ENCODE measurements at places on chromosomes 6 and 20.

DNA sequence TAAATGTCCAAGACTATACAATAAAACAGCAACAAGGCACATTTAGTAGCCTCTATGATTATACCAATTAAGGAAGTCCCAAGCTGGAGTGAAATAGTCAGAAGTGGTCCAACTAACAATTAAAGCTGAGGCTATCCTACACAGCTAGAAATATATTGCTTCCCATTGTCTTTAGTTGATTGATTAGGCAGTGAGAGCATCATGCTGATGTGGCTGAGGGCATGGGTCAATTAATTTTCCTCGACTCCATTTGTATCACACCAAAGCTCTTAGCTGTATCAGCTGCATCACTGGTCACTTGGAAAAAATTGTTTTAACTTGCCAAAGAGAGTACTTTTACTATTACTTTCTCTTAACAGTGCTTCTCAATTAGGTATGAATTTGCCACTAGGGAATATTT is 328.7 kb upstream of the NT5E start:
- DNase-seq: no peak

GRCh38 chr6:88428068-88428467 is 261.9 kb upstream of the CNR1 start:
- no peak for DNase-seq

- DNase-seq: no peak
Observed at GRCh38 chr6:49142421-49143151, 320.5 kb downstream of the MMUT start.

GRCh38 chr6:20564269-20564668 is 30.0 kb downstream of the CDKAL1 start:
- DNase-seq: peak; percentile 23

DNA sequence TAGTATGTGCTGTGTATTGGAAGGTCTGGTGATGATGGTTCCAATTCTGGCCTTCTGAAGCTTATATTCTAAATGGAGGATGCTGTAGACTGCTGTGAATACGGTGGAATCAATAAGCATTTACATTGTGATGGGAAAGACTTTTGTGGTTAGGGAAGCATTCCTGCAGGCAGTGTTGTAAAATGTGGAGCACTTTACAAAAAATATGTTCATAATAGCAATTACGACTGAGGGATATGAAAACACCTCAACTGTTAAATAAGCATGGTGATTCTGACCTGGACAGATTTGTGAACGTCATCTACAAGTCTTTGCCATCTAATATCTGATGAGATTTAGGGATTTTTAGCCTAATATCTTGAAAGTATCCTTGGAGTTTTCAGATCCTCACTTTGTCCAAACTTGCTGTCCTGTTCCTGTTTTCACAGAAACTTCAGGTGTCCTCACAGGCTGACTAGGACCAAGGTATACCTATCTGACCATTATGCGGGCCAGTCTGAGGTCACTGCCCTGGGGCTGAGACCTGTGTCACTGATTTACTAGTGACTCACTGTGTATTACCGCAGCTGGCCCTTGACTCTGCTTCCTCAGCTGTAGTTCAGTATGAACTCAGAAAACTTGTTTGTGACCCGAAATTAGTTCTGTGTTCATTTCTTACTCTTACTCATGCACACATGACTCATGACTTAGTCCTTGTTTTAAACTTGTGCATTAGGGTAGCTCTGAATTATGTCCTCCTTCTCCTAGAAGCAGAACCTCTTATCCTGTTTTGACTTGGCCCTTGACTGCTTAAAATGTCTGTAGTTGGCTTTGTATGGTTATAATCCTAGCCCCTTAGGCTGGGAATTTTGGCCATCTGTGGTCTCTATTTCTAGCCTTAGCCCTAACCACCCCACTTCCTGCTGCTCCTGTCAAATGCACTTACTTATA is 343.0 kb downstream of the CDKAL1 start:
- DNase-seq: peak; percentile 89

- peak; percentile 71 for DNase-seq
Observed at GRCh38 chr6:142387997-142388815, 86.4 kb downstream of the ADGRG6 start.

DNA sequence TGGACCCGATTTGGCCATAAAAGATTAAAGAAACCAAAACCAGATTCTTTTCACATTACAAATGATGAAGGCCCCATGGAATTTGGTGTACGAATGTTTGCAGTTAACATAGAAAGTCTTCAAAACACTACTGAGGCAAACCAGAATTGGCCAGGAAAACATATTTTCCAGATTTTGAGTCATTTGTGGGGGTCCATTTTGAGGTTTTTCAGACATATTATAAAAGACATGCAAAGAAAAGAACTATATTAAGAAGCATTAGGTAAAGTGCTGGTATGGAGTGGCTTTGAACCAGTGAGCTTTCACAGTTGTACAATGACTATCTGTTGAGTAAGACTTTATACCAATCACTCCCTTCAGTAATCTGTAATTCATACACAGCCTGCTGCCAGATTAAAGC is 168.9 kb upstream of the COL21A1 start:
- peak; percentile 66 for DNase-seq

DNA sequence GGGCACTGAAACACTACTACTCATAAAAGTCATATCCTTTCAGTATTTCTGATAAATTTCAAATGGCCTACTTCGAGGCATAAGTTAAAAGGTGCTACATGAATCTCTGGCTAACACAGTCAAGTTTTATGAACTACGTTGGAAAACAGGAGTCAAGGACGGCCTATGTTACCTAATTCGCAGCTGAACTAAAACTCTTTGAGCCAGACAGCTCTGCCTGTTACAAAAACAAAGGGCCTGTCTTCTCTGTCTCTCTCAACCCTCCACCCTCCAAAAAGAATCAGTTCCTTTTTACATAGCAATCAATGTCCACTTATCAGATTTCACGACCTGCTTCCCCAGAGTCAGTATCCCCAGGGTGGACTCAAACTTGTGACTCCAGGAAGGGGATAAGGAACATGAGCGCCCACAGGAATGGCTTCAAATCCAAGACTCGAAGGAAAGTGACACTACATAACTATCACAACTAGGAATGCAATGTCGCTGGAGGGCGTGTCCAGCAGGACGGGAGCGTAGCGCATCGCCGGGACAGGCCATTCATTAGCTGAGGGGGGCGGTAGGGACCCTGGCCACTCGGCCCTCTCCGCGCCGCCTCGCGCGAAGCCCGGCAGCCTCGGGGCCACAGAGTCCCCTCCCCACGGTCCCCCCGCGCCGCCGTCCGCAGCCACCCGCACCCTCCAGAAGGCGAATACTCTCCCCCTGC is 591 bp downstream of the IBTK start:
- DNase-seq: peak; percentile 53

DNA sequence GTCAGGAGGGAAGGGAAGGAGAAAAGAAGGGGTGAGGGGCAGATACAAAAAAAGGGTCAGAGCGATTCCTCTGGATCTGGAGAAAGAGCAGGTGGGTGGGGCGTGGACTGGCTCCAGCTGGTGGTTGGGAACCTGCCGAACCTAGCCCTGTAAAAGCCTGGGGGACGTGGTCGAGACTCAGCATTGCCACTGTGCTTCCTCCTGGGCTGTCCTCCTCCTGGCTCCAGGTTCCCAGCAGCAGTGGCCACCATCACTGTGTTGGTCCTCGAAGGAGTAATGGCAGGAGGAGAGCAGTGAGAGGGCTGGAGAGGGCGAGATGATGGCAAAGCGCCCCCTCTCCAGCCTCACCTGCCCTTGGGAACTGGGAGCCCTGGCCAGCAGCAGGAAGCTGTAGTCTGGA is 3.5 kb upstream of the RAET1L start:
- no peak for DNase-seq

- DNase-seq: no peak
Observed at GRCh38 chr20:47059536-47059935, 164.9 kb downstream of the EYA2 start.

GRCh38 chr20:48006036-48006833 is 221.0 kb upstream of the SULF2 start:
- DNase-seq: peak; percentile 71

DNA sequence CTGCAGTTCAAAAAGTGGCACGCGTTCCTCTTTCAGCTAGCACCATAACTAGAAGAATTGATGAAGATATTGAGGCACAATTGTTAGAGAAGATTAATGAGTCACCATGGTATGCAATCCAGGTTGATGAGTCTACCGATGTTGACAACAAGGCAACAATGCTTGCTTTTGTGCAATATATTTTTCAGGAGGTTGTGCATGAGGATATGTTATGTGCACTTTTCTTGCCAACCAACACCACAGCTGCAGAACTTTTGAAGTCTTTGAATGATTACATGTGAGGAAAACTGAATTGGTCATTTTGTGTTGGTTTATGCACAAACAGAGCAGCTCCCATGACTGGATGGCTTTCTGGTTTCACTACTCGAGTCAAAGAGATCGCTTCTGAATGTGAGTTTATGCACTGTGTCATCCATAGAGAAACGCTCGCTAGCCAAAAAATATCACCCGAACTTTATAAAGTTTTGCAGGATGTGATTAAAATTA is 129.3 kb upstream of the SLC24A3 start:
- DNase-seq: no peak

DNA sequence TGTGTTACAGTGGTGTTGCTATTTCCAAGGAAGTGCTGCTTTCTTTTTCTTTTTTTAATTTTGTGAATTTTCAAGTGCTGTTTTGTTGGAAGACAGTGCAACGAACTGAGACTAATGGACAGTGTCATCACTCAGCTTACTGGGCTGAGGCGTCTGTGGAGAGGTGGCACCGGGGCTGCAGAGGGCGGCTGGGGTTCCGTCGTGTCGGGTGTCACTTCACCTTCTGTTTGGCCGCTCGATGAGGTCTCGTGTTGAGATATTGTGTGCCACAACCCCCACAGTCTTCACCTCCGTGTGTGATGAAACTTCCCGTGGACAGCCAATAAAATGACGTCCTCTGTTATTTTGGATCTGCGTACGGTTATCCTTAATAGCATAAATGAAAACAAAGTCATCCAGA is 149.4 kb upstream of the SNX9 start:
- DNase-seq: no peak

DNA sequence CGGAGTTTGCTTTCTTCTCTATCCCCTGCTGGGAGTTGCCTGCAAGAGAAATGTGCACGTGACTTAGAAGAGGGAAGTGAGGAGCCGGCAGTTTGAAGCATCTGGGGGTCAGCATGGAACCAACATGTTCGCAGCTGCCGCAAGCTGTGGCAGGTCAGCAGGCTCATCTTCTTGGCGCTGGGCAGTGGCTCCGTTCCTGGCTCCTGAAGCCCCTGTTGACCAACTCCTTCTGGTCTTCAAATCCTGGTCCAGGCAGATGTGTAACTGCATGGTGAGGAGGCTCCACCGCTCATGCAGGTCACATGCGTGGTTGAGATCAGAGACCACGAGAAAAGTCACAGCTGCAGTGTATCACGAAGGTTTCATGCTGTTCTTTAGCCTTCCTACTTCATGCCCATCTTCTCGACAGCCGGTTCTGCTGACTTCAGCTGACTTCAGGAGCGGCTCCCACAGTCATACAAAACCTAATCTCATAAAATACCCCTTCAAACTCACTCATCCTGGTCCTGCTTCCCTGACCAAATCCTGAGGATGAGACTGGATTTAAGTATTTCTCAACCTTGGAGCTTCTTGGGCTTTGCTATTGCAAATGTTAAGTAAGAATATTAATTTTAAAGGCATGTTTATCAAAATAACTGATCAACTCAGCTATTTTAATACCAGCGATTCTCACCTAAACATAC is 44.9 kb upstream of the BCAS1 start:
- DNase-seq: no peak

- no peak for DNase-seq
Observed at GRCh38 chr6:2129182-2129621, 116.2 kb downstream of the GMDS start.

- DNase-seq: no peak
Observed at GRCh38 chr6:161366301-161366923, 92.6 kb upstream of the AGPAT4 start.

DNA sequence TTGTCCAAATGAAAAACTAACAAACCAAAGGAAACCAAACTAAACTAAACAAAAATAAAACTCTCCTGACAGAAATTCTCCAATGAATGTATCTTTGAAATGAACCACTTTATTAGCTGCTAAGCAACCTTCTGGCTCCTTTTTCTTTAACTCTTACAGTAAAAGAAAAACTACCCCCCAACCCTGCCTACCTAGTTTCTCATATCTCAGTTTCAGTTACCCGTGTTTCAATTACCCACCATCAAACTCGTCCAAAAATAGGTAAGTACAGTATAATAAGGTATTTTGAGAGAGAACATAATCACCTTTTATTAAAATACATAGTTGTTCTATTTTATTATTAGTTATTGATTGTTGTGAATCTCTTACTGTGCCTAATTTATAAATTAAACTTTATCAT is 177.4 kb upstream of the THEMIS start:
- no peak for DNase-seq

DNA sequence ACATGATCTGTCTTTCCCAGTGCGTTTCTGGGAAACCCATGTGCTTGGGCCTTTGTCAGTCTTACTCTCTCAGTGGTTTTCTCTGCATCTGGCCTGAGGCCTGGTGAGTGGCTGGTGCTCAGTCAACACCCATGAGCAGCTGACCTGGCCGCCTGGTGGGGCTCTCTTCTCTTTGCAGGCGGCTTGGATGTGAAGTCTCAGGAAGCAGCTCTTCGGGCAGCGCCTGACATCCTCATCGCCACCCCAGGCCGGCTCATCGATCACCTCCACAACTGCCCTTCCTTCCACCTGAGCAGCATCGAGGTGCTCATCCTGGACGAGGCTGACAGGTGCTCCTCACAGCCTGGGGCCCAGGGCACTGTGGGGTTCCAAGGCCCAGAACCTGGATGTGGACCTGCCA is 10.8 kb downstream of the DDX27 start:
- DNase-seq: no peak

GRCh38 chr20:7410150-7410549 is 530.1 kb downstream of the HAO1 start:
- DNase-seq: no peak

GRCh38 chr20:49377326-49377725 is 99.5 kb upstream of the ZNFX1 start:
- DNase-seq: no peak

GRCh38 chr6:90650041-90650940 is 63.4 kb upstream of the MAP3K7 start:
- DNase-seq: no peak

- no peak for DNase-seq
Observed at GRCh38 chr20:17619351-17620093, 49.6 kb downstream of the DSTN start.

DNA sequence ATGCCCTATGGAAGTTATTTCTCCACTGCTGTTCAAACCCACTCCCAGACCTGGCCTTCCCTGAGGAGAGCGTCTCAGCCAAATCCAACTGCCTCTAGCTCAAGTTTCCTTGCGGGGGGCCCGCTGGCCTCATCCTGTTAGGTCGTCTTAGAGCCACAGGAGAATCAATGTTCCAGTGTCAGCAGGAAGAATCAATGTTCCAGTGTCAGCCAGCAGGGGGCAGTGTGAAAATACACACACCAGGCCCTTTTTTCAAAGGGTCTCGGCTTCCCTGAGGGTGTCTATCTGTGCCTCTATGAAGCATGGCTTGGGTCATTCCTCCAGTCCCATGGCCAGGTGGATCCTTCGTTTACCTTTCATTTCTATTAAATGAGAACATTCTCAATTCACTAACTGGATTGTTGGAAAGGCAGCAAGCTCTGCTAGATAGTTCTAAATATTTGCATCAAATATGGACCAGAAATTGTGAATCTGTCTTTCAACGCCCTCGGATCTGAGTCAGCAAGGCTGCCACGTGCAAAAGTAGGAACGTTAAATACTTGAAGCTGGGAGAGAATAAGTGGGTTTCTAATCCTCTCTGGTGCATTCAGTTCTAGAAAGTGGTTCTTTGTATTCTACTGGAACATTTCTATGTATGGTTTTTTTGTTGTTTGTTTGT is 19.2 kb downstream of the PRND start:
- peak; percentile 25 for DNase-seq

Measured in AG10803 (cell line).